Heart right ventricle (tissue), 16 donors: ENCODE measurements at places on chromosomes 2 and 18. TPM values are rescaled to one million over a fixed set of nuclear protein-coding genes. Genes with fewer than 3 reads are reported as not detected.

DNA sequence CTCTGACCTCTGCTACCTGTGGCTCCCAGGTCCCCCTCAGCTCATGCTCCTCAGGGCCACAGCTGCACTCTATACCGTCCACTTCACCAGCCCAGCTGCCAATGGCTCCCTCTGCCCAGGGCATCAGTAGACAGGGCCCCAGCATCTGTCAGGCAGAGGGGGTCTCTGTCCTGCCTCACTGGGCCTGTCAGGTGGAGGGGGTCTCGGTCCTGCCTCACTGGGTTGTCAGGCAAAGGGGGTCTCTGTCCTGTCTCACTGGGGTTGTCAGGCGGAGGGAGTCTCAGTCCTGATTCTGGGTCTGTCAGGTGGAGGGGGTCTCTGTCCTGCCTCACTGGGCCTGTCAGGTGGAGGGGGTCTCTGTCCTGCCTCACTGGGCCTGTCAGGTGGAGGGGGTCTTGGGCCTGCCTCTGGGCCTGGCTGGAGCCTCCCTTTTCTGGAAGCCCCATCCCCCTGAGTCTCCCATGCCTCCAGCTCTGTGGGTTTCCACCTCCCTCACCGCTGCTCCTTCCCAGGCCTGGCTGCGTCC, 19.9 kb downstream of the SNORC start:
- no peak overlapping the region for H3K27ac ChIP-seq
- H3K36me3 ChIP-seq, result no peaks in the 10 kb centered on the region
- DNase-seq, result no peak
- H3K4me3 ChIP-seq, result no peak overlapping the region

IL1RL2 gene
- not detected for total RNA-seq

DNA sequence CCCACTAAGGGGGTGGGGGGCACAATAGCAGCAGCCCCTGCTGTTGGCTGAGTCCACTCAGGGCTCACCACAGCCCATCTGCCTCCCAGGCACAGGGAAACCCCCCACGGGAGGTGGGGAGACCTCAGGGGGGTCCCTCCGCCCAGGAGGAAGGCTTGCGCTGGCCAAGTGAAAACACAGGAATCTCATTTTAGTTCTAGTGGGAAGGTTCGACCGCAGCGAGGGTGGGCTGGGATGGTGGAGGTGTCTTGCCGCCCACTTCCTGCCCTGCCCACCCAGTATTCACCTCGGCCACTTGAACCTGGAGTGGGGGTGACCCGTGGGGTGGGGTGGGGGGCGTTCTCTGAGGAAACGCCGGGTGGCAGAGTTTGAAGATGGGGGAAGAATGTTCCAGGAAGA, 6.9 kb upstream of the BOK start:
- no peak overlapping the region for H3K4me3 ChIP-seq
- DNase-seq, result no peak
- H3K27me3 ChIP-seq, result no peaks in the 10 kb centered on the region
- no peaks in the 10 kb centered on the region for H3K36me3 ChIP-seq
- H3K27ac ChIP-seq, result no peak overlapping the region

GRCh38 chr2:67075530-67076238, 321.4 kb upstream of the ETAA1 start:
- H3K36me3 ChIP-seq, result no peaks in the 10 kb centered on the region
- no peak overlapping the region for H3K27ac ChIP-seq
- H3K4me3 ChIP-seq, result no peak overlapping the region

DNA sequence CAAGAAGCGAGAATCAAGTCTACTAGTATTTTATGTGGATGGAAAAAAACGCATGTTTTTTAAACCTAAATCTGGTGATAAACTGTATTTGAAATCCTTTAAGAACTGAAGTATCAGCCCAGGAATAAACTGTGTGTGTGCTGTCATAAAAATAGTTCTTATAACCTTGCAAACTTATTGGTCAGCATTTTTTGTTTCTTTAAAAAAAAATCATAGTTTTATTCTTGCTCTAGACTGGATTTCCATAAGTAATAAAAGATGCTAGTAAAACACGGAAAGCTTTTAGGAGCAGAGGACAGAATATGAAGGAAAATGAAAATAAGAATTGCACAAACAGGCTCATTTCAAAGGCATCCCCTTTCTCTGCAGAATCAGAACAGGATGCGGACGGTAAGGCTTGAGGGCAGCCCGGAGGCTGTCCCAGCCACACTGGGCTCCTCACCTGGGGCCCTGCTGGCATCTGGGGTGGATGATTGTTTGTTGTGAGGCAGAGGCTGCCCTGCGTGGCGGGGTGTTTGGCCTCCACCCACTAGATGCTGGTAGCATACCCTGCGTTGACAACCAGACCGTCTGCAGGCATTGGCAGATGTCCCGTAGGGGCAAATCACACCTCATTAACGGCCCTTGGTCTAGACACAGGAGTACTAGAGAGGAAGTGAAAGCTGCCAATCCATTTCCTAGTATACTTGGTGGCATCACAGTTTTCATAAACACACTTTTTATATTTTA, 52.5 kb downstream of the MBP start:
- no peaks in the 10 kb centered on the region for H3K36me3 ChIP-seq
- peaks cover 48% of the 10 kb centered on the region for H3K4me1 ChIP-seq
- no peak overlapping the region for H3K27ac ChIP-seq
- DNase-seq, result no peak
- H3K27me3 ChIP-seq, result no peaks in the 10 kb centered on the region

DNA sequence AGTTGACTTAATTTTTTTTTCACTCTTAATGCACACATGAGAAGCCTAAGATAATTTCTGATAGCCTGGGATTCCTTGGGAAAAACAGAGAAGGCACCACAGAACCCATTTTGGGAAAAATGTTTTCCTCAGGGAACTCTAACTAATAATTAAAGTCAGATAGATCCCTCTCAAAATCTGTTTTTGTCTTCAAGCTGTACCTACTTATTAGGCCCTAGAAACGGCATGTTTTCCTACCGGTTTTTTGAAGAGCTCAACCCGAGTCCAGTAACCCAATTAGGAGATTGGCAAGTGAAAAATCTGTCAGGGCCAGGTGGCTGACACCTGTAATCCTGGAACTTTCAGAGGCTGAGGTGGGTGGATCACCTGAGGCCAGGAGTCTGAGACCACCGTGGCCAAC, 16.1 kb upstream of the PDK1 start:
- no peaks in the 10 kb centered on the region for H3K4me1 ChIP-seq
- H3K27ac ChIP-seq, result no peak overlapping the region
- no peaks in the 10 kb centered on the region for H3K36me3 ChIP-seq
- H3K27me3 ChIP-seq, result no peaks in the 10 kb centered on the region

NABP1 gene
- total RNA-seq, result 1.8 TPM
